ENCODE measurements at places on chromosomes 3 and 15.
A peak's percentile ranks its signal among the peaks of the same experiment; 100 is the strongest.

DNA sequence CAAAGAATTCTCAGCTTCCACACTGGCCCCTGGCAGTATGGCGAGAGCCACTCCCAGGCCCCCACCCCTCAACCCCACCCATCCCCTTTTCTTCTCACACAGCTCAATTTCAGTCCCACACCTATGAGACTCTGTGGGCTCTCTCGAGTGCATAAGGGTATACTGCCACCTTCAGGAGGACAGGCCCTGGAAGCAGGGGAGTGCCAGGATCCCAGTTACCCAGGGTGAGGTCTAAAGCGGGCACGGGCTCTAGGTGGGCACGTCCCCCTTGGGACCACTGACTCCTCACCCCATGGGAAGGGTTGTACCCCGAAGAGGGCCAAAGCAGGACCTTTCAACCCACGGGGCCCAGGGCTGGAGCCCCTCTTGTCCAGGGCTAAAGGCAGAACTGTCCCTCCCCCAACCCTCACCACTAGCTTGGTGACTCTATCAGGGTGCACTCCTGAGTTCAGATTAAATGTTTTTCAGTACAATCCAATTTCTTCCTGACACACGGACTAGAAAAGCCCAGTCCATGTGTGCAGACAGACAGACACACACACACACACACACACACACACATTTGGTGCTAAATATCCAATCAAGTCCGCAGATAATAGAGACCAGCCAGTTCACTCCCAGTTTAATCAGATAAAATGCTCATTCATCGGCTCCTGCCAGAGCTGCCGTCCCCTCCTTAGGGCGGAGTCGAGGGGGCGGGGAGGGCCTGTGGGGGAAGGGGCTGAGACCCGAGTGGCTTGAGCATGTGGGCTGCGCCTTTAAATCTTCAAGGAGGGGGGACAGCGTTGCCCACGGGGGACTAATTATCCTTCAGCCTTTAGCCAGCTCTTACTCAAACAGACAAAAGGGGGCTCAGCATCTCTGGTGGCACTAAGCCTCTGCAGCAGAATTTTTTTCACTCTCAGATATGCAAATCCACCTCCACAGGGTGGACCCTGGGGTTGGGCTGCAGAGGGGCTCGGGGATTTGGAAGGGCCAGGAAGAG is 59.3 kb downstream of the CYP11A1 start:
- no peak overlapping the region for H3K27ac ChIP-seq
- H3K27me3 ChIP-seq: peaks cover 71% of the 10 kb centered on the region
- H3K4me3 ChIP-seq: no peak overlapping the region
- no peaks in the 10 kb centered on the region for H3K4me1 ChIP-seq

GRCh38 chr3:172553526-172554252 is 30.5 kb upstream of the TNFSF10 start:
- DNase-seq: no peak
- no peaks in the 10 kb centered on the region for H3K36me3 ChIP-seq
- no peak overlapping the region for H3K27ac ChIP-seq
- H3K4me3 ChIP-seq: no peak overlapping the region

DNA sequence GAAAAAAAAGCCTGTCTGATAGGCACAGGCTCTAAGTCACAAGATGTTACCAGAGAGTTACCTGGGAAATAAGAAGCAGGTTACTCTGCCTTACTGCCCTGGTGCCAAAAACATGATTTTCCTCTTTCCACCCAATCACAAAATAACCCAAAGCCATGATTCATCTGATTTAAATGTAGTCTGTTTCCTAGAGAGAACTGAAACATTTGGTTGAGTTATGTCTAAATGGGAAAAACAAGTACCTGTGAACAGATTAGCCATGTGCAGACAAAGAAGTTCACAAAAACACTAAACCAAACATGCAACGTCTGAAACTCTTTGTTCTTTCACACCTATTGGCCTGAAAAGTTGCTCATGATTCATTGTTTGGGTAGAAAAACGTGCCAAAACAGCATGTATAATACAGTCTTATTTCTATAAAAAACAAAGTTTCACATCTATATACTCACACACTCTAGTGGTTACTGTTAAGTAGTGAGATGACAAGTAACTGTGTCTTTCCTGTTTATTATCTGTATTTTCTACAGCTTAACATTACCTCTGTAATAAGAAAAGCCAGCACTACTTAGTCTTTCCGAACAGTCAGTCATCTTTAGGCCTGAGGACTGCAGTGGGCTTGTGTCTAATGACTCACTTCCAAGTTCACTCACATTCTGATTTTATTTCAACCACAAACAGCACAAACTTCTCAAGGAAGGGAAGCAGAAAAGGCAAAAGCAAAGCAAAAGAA is 30.2 kb downstream of the FAM174B start:
- H3K27me3 ChIP-seq: peaks cover 8% of the 10 kb centered on the region
- no peak overlapping the region for H3K4me3 ChIP-seq
- H3K27ac ChIP-seq: no peak overlapping the region
- DNase-seq: no peak
- no peaks in the 10 kb centered on the region for H3K36me3 ChIP-seq

GRCh38 chr3:158539414-158540014 is 31.5 kb upstream of the MLF1 start:
- no peak overlapping the region for H3K4me3 ChIP-seq
- H3K4me1 ChIP-seq: no peaks in the 10 kb centered on the region
- H3K36me3 ChIP-seq: peaks cover 10% of the 10 kb centered on the region
- DNase-seq: peak; percentile 11
- no peaks in the 10 kb centered on the region for H3K27me3 ChIP-seq
- no peak overlapping the region for H3K27ac ChIP-seq

- peaks cover 8% of the 10 kb centered on the region for H3K27me3 ChIP-seq
- no peaks in the 10 kb centered on the region for H3K36me3 ChIP-seq
- H3K4me1 ChIP-seq: peaks cover 18% of the 10 kb centered on the region
- peak overlapping the region; percentile 59 for H3K4me3 ChIP-seq
- no peak overlapping the region for H3K27ac ChIP-seq
- DNase-seq: no peak
Measured at GRCh38 chr3:129068291-129068886, 7.8 kb downstream of the GP9 start.

DNA sequence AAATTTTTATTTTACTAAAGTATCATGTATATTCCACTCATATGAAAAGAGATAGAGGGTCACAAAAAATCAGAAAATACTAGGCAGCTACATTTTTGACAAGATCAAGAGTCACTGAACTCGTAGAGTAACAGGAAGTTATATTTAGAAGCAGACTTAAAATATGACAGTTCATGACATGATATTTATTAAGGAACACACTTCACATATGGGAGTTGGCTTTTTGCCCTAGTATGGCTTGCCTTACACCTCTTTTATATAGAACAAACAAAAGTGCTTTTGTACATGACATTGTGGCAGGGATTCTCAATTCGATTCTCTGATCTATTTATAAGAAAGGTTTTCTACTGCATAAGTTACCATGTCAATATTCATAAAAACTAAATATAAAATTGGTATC is 80.1 kb upstream of the GBE1 start:
- no peak overlapping the region for H3K4me3 ChIP-seq
- DNase-seq: no peak
- no peak overlapping the region for H3K27ac ChIP-seq

GRCh38 chr3:155188031-155188430 is 105.5 kb downstream of the STRIT1 start:
- H3K4me3 ChIP-seq: no peak overlapping the region
- no peak for DNase-seq
- H3K27ac ChIP-seq: no peak overlapping the region
- peaks cover 11% of the 10 kb centered on the region for H3K4me1 ChIP-seq

- no peak for DNase-seq
- no peak overlapping the region for H3K27ac ChIP-seq
- no peak overlapping the region for H3K4me3 ChIP-seq
- H3K36me3 ChIP-seq: peaks cover 28% of the 10 kb centered on the region
Measured at GRCh38 chr3:10309736-10310135, 11.2 kb downstream of the SEC13 start.

GRCh38 chr3:154884952-154885351 is 195.2 kb upstream of the MME start:
- no peak overlapping the region for H3K4me3 ChIP-seq
- no peaks in the 10 kb centered on the region for H3K36me3 ChIP-seq
- DNase-seq: no peak
- no peaks in the 10 kb centered on the region for H3K27me3 ChIP-seq
- H3K27ac ChIP-seq: no peak overlapping the region

DNA sequence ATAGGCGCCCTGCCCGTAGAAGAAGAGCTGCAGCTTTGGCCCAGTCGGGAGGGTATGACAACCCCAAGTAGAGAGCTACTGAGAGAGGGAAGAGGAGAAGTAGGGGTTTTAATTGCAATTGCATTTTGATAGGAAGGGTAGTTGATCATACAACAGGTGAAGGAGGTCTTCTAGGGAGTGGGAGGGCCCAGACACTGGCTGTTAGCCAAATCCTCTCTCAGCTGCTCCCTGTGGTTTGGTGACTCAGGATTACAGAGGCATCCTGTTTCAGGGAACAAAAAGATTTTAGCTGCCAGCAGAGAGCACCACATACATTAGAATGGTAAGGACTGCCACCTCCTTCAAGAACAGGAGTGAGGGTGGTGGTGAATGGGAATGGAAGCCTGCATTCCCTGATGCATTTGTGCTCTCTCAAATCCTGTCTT is 408.9 kb upstream of the THBS1 start:
- H3K27me3 ChIP-seq: peaks cover 16% of the 10 kb centered on the region
- no peak for DNase-seq

GRCh38 chr15:73296609-73297353 is 72.0 kb downstream of the HCN4 start:
- no peak for DNase-seq
- H3K36me3 ChIP-seq: no peaks in the 10 kb centered on the region
- H3K27ac ChIP-seq: no peak overlapping the region
- peaks cover 5% of the 10 kb centered on the region for H3K27me3 ChIP-seq
- H3K4me1 ChIP-seq: no peaks in the 10 kb centered on the region

DNA sequence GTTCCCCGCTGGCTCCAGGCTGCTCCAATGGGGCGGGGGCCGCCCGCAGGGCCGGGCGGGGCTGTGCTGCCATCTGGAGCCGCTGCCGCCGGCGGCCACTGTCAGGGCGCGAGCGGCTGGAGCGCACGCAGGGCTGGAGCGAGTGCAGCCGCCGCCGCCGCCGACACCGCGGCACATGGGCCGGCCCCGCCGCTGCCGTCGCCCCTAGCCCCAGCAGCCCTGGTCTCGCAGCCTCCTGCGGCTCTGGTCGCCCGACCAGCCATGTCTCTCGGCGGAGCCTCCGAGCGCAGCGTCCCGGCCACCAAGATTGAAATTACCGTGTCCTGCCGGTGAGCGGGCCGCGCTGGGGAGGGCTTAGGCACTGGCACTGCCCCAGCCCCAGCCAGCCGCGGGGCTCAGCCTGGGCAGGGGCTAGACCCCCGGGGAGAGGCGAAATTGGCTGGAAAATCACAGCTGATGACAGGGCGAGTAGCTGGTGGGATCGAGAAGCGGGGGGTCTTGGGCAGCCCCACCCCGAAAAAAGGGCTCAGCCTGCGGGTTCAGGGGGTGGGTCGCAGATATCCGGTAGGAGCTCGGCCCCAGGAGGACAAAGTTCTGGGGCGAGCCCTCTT is at the start of gene CPNE9:
CPNE9 (plus strand) TSS at position 98 of the 611 bp plus-strand sequence; CDS start at position 262, 164 bp downstream.
- no peak within 1 kb of the TSS for H3K27ac ChIP-seq
- H3K27me3 ChIP-seq: peaks cover 8% of the 10 kb centered on the region
- peaks cover 21% of the 10 kb centered on the region for H3K36me3 ChIP-seq
- peak within 1 kb of the TSS; percentile 66 for H3K4me3 ChIP-seq
- no peak for DNase-seq

DNA sequence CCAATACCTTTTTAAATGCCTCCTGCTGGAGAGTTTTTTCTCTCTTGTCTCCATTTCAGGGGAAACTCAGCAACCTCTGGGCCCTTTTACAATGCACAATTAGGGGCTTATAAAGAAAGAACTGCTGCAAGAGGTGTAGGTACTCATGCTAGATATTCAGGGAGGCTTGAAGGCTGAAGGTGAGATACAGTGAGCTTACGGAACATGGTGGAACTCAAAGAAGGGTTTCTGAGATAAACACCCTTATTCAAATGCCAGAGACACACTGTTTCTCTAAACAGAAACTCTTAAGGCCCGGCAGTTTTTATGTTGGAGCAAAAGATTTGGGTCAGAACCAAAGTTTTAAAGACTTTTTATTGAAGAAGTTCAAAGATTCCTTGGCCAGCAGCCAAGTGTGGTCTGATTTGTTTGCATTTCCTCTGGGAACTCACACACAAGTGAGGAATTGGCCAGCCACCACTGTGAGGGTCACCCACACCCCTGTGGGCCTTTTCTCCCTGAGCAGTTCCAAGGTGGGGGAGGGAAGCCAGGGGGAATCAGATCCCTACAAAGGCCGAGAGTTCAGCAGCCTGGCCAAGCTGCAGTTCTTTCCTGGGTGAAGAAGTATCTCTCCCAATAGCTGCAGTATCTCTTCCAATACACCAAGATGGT is 47.8 kb downstream of the TNFAIP8L3 start:
- H3K4me1 ChIP-seq: peaks cover 2% of the 10 kb centered on the region
- no peaks in the 10 kb centered on the region for H3K36me3 ChIP-seq
- no peak overlapping the region for H3K27ac ChIP-seq
- no peak overlapping the region for H3K4me3 ChIP-seq
- DNase-seq: no peak

GRCh38 chr15:70789213-70789612 is 25.9 kb upstream of the UACA start:
- H3K36me3 ChIP-seq: no peaks in the 10 kb centered on the region
- no peak for DNase-seq
- peaks cover 23% of the 10 kb centered on the region for H3K27me3 ChIP-seq
- H3K27ac ChIP-seq: no peak overlapping the region
- H3K4me1 ChIP-seq: no peaks in the 10 kb centered on the region

GRCh38 chr15:68768321-68768720 is 52.4 kb downstream of the ANP32A start:
- DNase-seq: no peak
- peaks cover 10% of the 10 kb centered on the region for H3K27me3 ChIP-seq
- H3K4me1 ChIP-seq: no peaks in the 10 kb centered on the region
- no peak overlapping the region for H3K4me3 ChIP-seq

- H3K27ac ChIP-seq: no peak overlapping the region
- H3K27me3 ChIP-seq: no peaks in the 10 kb centered on the region
- no peak overlapping the region for H3K4me3 ChIP-seq
- no peak for DNase-seq
- H3K36me3 ChIP-seq: no peaks in the 10 kb centered on the region
- H3K4me1 ChIP-seq: no peaks in the 10 kb centered on the region
Measured at GRCh38 chr3:157913741-157914150, 192.5 kb downstream of the SHOX2 start.

- DNase-seq: no peak
- H3K4me1 ChIP-seq: no peaks in the 10 kb centered on the region
- H3K36me3 ChIP-seq: no peaks in the 10 kb centered on the region
- H3K27ac ChIP-seq: no peak overlapping the region
- H3K27me3 ChIP-seq: no peaks in the 10 kb centered on the region
Measured at GRCh38 chr15:55008421-55008820, 188.3 kb downstream of the RSL24D1 start.

GRCh38 chr3:196493292-196493691 is 10.3 kb downstream of the RNF168 start:
- H3K27ac ChIP-seq: no peak overlapping the region
- H3K4me1 ChIP-seq: peaks cover 12% of the 10 kb centered on the region
- DNase-seq: no peak
- no peaks in the 10 kb centered on the region for H3K27me3 ChIP-seq
- H3K4me3 ChIP-seq: no peak overlapping the region

- H3K4me3 ChIP-seq: peak overlapping the region; percentile 88
- no peaks in the 10 kb centered on the region for H3K36me3 ChIP-seq
- H3K4me1 ChIP-seq: peaks cover 14% of the 10 kb centered on the region
- peak; percentile 26 for DNase-seq
Measured at GRCh38 chr3:195270079-195270816, 711 bp downstream of the XXYLT1 start.

- no peak for DNase-seq
- no peak overlapping the region for H3K27ac ChIP-seq
- H3K4me3 ChIP-seq: no peak overlapping the region
- no peaks in the 10 kb centered on the region for H3K4me1 ChIP-seq
- peaks cover 4% of the 10 kb centered on the region for H3K36me3 ChIP-seq
Measured at GRCh38 chr3:44363591-44363990, 25.0 kb downstream of the TCAIM start.

GRCh38 chr15:58830556-58830955 is 59.5 kb downstream of the MINDY2 start:
- no peak overlapping the region for H3K27ac ChIP-seq
- H3K4me1 ChIP-seq: peaks cover 57% of the 10 kb centered on the region
- no peaks in the 10 kb centered on the region for H3K27me3 ChIP-seq
- peaks cover 8% of the 10 kb centered on the region for H3K36me3 ChIP-seq
